CD4-positive, CD25-positive, alpha-beta regulatory T cell (primary cell): ENCODE measurements at places on chromosomes 16 and 17. TPM values are rescaled to one million over a fixed set of nuclear protein-coding genes. Genes with fewer than 3 reads are reported as not detected.
A peak's percentile ranks its signal among the peaks of the same experiment; 100 is the strongest.

DNA sequence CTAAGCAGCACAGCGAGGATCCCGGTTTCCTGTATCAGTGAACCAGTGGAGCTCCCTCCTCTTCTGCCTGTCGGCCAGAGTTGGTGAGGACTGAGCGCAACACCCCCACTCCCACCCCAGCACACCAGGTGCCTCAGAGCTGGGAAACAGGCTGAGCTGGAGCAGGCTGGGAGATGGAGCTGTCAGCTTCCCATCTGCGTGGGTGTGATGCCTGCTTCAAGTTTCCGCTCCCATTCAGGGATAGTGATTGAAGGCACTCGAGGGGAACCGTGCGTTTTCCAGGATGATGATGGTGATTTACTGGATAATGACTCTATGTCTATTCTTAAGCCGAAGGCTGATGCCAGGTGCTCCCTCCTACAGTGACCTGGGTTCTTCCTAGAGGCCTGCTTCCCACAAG is 144.5 kb downstream of the TMEM132E start:
- H3K27ac ChIP-seq = no peak overlapping the region
- H3K36me3 ChIP-seq = no peaks in the 10 kb centered on the region
- H3K27me3 ChIP-seq = no peaks in the 10 kb centered on the region
- H3K4me1 ChIP-seq = no peaks in the 10 kb centered on the region

- H3K36me3 ChIP-seq = peaks cover 98% of the 10 kb centered on the region
- DNase-seq = no peak
- H3K4me3 ChIP-seq = no peak overlapping the region
- no peak overlapping the region for H3K27ac ChIP-seq
- H3K4me1 ChIP-seq = no peaks in the 10 kb centered on the region
- no peaks in the 10 kb centered on the region for H3K27me3 ChIP-seq
These were observed 30.6 kb upstream of the ENDOV start for GRCh38 chr17:80384078-80384960.

DNA sequence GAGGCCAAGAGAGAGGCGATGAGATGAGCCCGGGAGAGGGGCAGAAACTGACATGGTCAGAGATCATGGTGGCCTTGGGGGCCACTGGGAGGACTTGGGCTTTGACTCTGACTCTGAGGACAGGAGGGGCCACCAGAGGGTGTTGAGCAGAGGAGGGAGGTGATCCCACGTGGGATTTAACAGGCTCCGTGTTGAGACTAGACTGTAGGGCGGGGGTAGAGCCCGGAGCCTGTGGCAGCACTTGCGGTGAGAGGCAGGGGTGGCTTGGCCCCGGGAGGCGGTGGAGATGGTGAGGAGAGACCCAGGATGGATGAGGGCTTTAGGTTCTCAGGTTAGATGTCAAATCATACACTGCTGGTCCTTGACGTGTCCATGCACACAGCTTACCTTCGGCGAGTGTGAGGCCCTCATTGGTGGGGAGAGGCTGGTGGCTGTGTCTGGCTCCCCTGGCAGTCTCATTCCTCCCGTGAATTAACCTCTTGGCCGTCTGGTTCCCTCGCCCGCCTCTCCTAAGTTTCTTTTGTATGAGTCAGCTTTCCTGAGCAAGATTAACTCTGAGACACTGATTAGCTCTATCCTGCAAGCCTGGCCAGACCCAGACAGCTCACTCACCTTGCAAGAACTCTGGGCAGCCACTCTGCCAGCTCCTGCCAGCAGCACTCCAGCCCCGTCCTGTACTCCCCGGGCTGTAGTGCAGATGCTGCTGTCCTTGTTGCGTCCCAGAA is 39.7 kb downstream of the VPS35L start:
- H3K36me3 ChIP-seq = peaks cover 32% of the 10 kb centered on the region
- no peak overlapping the region for H3K4me3 ChIP-seq
- H3K4me1 ChIP-seq = no peaks in the 10 kb centered on the region
- DNase-seq = no peak
- H3K27ac ChIP-seq = no peak overlapping the region

DNA sequence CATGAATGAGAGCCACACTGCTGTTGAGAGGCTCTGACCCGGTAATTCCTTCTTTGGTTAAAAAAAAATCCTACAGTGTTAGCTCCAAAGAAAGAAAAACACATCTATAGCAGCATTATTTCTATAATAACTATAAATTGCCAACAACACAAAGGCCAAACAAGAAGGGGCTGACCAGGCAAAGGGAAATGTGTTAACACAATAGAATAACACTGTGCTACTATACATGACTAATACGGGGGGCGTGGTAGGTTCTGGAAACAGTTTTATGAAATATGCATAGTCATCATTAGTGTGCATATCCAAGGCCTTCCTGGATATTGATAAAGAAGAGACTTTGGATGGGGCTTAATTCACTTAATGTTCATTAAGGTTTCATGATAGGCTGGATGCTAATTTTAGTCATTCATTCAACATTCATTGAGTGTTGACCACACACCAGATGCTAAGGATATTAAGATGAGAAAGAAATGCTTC is 50.0 kb upstream of the CCL1 start:
- no peak overlapping the region for H3K27ac ChIP-seq
- no peak for DNase-seq
- H3K4me3 ChIP-seq = no peak overlapping the region
- no peaks in the 10 kb centered on the region for H3K4me1 ChIP-seq
- peaks cover 4% of the 10 kb centered on the region for H3K27me3 ChIP-seq
- no peaks in the 10 kb centered on the region for H3K36me3 ChIP-seq

GRCh38 chr17:7063518-7064094 is 16.4 kb downstream of the CLEC10A start:
- no peak overlapping the region for H3K4me3 ChIP-seq
- no peak overlapping the region for H3K27ac ChIP-seq
- H3K27me3 ChIP-seq = no peaks in the 10 kb centered on the region
- no peak for DNase-seq
- H3K36me3 ChIP-seq = no peaks in the 10 kb centered on the region

- H3K27ac ChIP-seq = no peak overlapping the region
- no peak for DNase-seq
- H3K27me3 ChIP-seq = no peaks in the 10 kb centered on the region
- no peaks in the 10 kb centered on the region for H3K36me3 ChIP-seq
- no peaks in the 10 kb centered on the region for H3K4me1 ChIP-seq
These were observed 20.8 kb upstream of the CLEC3A start for GRCh38 chr16:78001451-78002025.

GRCh38 chr17:20706751-20707373 is 127.3 kb downstream of the CDRT15L2 start:
- H3K27me3 ChIP-seq = no peaks in the 10 kb centered on the region
- H3K4me1 ChIP-seq = no peaks in the 10 kb centered on the region
- no peaks in the 10 kb centered on the region for H3K36me3 ChIP-seq
- no peak overlapping the region for H3K27ac ChIP-seq
- H3K4me3 ChIP-seq = no peak overlapping the region

DNA sequence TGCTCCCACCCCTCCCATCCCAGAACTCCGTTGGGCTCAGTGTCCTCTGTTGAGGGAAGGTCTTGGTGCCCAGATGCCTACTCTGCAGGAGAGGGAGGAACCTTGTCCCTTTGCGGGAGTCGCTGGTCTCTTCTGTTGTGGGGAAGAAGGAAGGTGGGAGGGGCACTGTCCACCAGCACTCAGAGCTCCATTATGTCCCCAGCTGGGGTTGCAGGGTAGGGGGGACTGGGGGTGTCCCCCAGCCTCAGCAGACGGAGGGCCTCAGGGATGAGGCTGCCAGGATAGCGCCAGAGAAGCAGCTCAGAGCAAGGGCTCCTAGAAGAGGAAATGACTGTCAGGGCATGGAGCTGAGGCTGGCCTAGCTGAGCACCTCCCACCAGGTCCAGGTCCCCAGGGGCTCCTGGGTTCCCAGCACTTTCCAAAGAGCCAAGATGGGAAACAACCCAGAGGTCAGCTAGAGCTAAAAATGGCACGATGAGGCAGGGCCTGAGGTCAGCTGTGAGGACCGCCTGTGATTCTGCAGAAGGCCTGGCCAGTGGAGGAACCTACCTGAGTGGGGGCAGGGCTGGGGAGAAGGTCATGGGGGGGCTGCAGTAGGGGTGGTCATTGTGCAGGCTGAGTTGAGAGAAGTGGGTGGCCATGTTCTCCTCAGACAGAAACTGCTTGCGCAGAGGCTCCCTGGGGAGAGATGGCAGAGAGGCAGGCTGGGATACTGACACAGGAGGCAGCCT is 893 bp downstream of the HCFC1R1 start:
- no peaks in the 10 kb centered on the region for H3K27me3 ChIP-seq
- no peak overlapping the region for H3K4me3 ChIP-seq
- DNase-seq = no peak
- peaks cover 54% of the 10 kb centered on the region for H3K4me1 ChIP-seq
- peak overlapping the region; percentile 91 for H3K27ac ChIP-seq
- peaks cover 11% of the 10 kb centered on the region for H3K36me3 ChIP-seq

- no peak for DNase-seq
- no peak overlapping the region for H3K4me3 ChIP-seq
- H3K27ac ChIP-seq = no peak overlapping the region
- no peaks in the 10 kb centered on the region for H3K27me3 ChIP-seq
These were observed 35.1 kb upstream of the SLC38A10 start for GRCh38 chr17:81329927-81330883.

- H3K27me3 ChIP-seq = peaks cover 2% of the 10 kb centered on the region
- H3K4me3 ChIP-seq = no peak overlapping the region
- H3K36me3 ChIP-seq = no peaks in the 10 kb centered on the region
- no peaks in the 10 kb centered on the region for H3K4me1 ChIP-seq
- DNase-seq = no peak
These were observed 2.8 kb downstream of the EMP2 start for GRCh38 chr16:10577305-10578202.

DNA sequence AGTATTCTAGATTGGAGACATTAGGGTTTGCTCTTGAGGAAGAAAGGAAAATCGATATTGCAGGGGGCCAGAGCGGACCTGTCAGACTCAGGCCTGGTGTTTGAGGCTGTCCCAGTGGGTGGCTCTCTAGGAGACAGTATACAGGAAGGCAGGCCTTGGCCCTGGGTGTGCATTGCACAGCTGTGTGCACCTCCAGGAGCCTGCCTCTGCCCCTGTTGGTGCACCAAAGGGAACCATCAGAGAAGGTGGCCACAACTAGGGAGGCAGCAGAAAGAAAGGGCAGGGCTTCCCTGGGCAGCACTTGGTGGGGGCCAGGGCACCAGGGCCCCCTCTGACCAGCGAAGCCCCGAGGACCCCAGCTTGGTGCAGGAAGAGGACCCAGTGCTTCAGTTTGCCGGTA is 188.0 kb downstream of the NTN1 start:
- no peaks in the 10 kb centered on the region for H3K27me3 ChIP-seq
- no peak for DNase-seq
- no peaks in the 10 kb centered on the region for H3K36me3 ChIP-seq
- no peaks in the 10 kb centered on the region for H3K4me1 ChIP-seq
- no peak overlapping the region for H3K4me3 ChIP-seq

- no peaks in the 10 kb centered on the region for H3K4me1 ChIP-seq
- no peak overlapping the region for H3K27ac ChIP-seq
- no peaks in the 10 kb centered on the region for H3K27me3 ChIP-seq
- H3K4me3 ChIP-seq = no peak overlapping the region
- no peak for DNase-seq
These were observed 229.8 kb downstream of the KATNIP start for GRCh38 chr16:27779641-27780164.

DNA sequence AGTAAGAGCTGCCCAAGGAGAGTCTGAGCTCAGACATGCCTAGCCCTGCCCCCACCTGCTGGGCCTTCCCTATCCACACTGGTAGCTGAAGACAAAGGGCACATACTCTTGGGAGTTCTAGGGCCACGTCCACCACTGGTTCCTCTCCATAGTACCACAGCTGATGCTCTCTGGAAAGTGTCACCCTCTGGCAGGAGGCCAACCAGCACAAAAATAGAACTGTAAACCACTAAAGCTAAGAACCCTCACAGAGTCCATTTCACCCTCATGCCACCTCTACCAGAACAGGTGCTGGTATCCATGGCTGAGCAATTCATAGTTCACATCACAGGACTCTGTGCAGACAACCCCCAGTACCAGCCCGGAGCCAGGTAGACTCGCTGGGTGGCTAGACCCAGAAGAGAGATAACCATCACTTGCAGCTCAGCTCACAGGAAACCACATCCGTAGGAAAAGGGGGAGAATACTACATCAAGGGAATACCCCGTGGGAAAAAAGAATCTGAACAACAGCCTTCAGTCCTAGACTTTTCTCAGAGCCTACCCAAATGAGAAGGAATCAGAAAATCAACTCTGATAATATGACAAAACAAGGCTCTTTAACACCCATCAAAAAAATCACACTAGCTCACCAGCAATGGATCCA is 115.3 kb downstream of the CEP112 start:
- no peak overlapping the region for H3K27ac ChIP-seq
- no peaks in the 10 kb centered on the region for H3K36me3 ChIP-seq

- no peaks in the 10 kb centered on the region for H3K4me1 ChIP-seq
- no peaks in the 10 kb centered on the region for H3K27me3 ChIP-seq
- peak; percentile 71 for DNase-seq
- no peak overlapping the region for H3K4me3 ChIP-seq
These were observed 15.5 kb downstream of the VPS35 start for GRCh38 chr16:46673320-46674013.

DNA sequence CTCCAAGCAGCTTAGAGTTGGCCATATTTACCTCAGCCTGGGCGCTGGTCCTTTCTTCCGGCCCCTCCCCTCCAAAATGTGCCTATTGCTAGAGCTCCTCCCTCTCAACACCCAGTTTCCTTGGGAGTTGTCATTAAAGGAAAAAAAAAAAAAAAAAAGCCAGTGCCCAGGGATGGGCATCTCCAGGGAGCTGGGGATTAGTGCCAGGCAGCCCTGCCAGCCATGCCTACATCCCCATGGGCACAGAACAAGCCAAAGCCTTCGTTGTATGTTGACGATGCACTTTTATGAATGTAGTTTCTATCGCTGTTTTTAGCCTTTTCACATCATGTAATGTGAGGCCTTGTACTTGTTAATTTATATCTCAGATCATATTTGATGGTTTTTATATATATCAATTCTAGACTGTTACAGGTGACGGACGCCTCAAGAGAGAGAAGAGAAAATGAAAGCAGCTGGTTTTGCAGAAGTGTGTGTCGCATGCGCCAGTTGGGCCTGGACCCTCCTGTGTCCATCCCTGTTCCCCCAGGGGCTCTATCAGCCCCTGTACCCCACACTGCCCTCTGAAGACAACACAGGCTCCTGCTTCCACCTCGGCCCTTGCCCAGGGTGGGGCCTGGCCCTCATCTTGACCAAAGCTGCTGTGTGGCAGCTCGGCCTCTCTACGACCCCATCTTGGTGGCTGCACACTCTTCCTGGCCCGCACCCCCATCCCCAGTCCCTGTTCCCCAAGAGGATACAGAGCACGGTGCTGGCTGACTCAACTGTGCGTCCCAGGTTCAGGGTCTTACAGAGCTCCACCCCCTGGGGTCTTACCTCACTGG is 4.8 kb downstream of the LIMD2 start:
- peak overlapping the region; percentile 93 for H3K27ac ChIP-seq
- H3K4me3 ChIP-seq = peak overlapping the region; percentile 50
- H3K27me3 ChIP-seq = no peaks in the 10 kb centered on the region
- peak; percentile 36 for DNase-seq
- peaks cover 55% of the 10 kb centered on the region for H3K36me3 ChIP-seq

Gene RAB37
- total RNA-seq = 85.5 TPM

Gene CD300LB
- total RNA-seq = not detected

Gene TMEM208
- 31.0 TPM for total RNA-seq

Gene PIMREG
- total RNA-seq = not detected

Gene KRTAP4-5
- not detected for total RNA-seq

Gene GPRC5B
- total RNA-seq = 0.42 TPM

Gene SCARF1
- total RNA-seq = 1.5 TPM

Gene SYCE1L
- 15.8 TPM for total RNA-seq

Gene ARHGDIG
- total RNA-seq = not detected

Gene USP6
- total RNA-seq = not detected

Gene SULT1A1
- total RNA-seq = 8.6 TPM
